Endothelial cell (in vitro differentiated cells): ENCODE measurements at places on chromosomes 7 and 10.

GRCh38 chr7:137446025-137446424 lies 102.5 kb upstream of the PTN start:
- H3K27ac ChIP-seq, result no peak overlapping the region
- no peaks in the 10 kb centered on the region for H3K4me1 ChIP-seq
- H3K4me3 ChIP-seq, result no peak overlapping the region
- no peaks in the 10 kb centered on the region for H3K27me3 ChIP-seq
- H3K36me3 ChIP-seq, result no peaks in the 10 kb centered on the region

GRCh38 chr10:19853831-19854230 lies 37.6 kb downstream of the PLXDC2 start:
- no peaks in the 10 kb centered on the region for H3K36me3 ChIP-seq
- no peak overlapping the region for H3K4me3 ChIP-seq
- no peaks in the 10 kb centered on the region for H3K27me3 ChIP-seq
- DNase-seq, result no peak
- H3K27ac ChIP-seq, result no peak overlapping the region

DNA sequence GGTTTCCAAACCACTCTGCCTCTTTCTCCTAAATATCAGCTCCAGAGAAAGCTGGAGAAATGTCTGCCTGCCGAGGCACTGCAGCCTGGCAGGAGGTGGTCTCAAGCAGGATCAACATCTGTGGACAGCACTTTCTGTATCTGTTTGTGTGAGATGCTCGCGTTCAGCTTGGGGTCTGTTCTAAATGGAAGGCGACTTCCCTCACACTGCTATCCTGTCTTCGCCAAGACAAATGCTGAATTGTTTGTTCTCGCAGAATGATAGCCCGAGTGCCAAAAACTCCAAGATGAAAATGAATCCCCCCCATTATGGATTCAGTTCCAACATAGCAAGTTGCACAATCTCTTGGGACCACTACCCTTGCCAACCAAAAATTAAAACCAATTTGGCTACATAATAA lies 72.2 kb upstream of the PALS2 start:
- H3K4me3 ChIP-seq, result no peak overlapping the region
- no peak overlapping the region for H3K27ac ChIP-seq
- DNase-seq, result no peak
- no peaks in the 10 kb centered on the region for H3K27me3 ChIP-seq

DNA sequence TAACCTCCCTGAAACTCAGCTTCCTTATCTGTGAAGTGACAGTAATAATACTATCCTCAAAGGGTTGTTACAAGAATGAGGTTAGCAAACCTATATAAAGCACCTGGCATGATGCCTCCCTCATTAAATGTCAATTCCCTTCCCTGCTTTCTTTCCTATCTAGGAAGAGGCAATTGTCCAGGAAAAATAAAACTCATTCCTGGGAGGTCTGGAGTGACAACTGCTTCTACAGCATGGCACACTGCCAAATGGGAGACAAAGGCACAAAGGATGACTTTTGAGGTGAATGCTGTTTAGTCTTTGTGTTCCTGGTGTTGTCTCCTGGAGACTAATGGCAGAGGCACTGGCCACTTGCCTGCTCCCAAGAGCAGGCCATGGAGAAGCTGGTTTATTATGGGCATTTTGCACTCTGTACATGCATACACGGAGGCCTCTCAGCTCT lies 32.2 kb upstream of the PDE1C start:
- no peak overlapping the region for H3K27ac ChIP-seq
- no peak for DNase-seq
- peaks cover 4% of the 10 kb centered on the region for H3K27me3 ChIP-seq
- H3K4me3 ChIP-seq, result no peak overlapping the region
- H3K4me1 ChIP-seq, result no peaks in the 10 kb centered on the region

- no peak overlapping the region for H3K4me3 ChIP-seq
- H3K36me3 ChIP-seq, result peaks cover 33% of the 10 kb centered on the region
- H3K4me1 ChIP-seq, result no peaks in the 10 kb centered on the region
- DNase-seq, result no peak
- H3K27ac ChIP-seq, result no peak overlapping the region
Observed at GRCh38 chr10:72545546-72545945, 80.3 kb downstream of the MICU1 start.

DNA sequence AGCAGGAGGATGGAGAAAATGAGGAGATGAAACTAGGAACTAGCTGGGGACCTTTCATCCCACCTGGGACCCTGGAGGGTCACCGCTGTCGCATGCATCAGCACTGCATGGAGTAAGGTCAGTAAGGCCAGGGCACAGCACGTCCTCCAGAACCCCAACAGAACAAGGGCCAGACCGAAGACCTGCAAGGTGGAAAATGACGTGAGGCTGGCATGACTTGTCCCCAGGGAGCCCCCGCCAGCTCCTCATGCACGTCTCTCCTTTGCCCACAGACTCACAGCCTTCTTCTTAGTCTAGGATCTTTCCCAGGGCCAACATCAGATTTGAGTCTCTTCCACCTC lies 4.7 kb downstream of the ZNF488 start:
- peaks cover 9% of the 10 kb centered on the region for H3K27me3 ChIP-seq
- H3K4me1 ChIP-seq, result peaks cover 10% of the 10 kb centered on the region
- no peak overlapping the region for H3K4me3 ChIP-seq
- DNase-seq, result no peak
